Left renal cortex interstitium (tissue), 4 donors: ENCODE measurements at places on chromosomes 6 and 20. TPM values are rescaled to one million over a fixed set of nuclear protein-coding genes. Genes with fewer than 3 reads are reported as not detected.

Gene SNX5
- 180 TPM for polyA plus RNA-seq

Gene HSPA12B
- polyA plus RNA-seq, result 17.0 TPM

Gene TCP1
- polyA plus RNA-seq, result 294 TPM

Gene CD83
- 9.4 TPM for polyA plus RNA-seq

Gene ARHGAP40
- polyA plus RNA-seq, result 2.6 TPM

Gene CDKN1A
- polyA plus RNA-seq, result 13.1 TPM

Gene ECI2
- polyA plus RNA-seq, result 125 TPM

Gene SOX4
- polyA plus RNA-seq, result 141 TPM

Gene VNN1
- 0.08 TPM for polyA plus RNA-seq

Gene MCCD1
- polyA plus RNA-seq, result 20.1 TPM

Gene PI3
- polyA plus RNA-seq, result 0.27 TPM

GRCh38 chr20:44523746-44524145 lies 1.9 kb upstream of the SERINC3 start:
- no peak for DNase-seq

GRCh38 chr20:51678026-51678697 lies 90.0 kb downstream of the ATP9A start:
- DNase-seq, result no peak

- DNase-seq, result no peak
Observed at GRCh38 chr6:36353411-36353915, 16.8 kb upstream of the BNIP5 start.

DNA sequence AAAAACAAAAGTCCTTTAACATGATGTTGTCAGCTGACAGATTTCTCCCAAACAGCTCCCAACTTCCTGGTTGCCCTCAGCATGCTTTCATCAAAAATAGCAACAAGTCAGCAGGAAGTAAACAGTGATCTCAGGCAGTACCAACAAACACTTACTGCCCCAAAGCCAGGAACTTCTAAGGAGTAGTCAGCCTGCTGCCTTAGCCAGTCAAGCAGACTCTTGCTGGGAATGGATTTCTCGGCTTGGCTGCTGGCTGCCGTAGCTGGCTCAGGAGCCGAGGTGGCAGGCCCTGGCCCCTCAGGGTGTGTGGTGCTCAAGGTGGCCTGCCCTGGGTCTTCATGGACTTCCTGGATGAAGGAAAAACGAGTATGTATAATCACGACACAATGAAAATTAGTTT lies 46.6 kb upstream of the EMILIN3 start:
- DNase-seq, result no peak

DNA sequence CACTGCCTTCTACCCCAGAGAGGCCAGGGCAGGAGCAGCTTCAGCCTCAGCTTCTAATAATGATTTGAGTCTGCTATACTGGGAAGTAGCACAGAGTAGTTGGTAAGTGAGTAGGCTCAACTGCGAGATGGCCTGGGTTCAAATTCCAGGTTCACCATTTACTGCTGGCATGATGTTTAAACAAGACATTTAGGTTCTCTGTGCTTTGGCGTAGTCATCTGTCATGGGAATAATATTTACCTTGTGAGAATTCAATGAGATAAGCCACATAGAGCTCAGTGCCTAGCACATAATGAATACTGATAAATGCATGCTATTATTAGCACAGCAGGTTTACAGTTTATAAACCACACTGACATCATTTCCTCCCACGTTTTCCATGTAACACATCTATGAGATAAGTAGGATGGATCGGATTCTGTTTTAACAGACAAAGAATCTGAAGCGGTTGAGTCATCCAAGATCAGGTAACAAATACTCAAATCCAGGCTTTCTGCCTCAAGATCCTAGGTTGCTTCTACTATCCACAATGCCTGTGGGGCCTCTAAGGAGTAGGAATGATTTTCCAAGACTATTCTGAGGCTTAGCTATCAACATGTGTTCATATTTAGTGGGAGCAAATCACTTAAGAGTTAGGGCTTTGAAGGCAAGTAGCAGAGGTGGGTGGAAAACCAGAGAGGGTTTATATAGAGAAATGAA lies 72.9 kb upstream of the DTNBP1 start:
- DNase-seq, result no peak

GRCh38 chr6:147793871-147794643 lies 285.6 kb downstream of the SAMD5 start:
- no peak for DNase-seq
